ENCODE measurements at places on chromosomes 12 and 14.

GRCh38 chr12:52837413-52837741 is 3.3 kb upstream of the KRT79 start:
- DNase-seq: peak; percentile 83

GRCh38 chr14:85060121-85060520 is 469.8 kb upstream of the FLRT2 start:
- no peak for DNase-seq

GRCh38 chr14:71625891-71626701 is 306.1 kb upstream of the RGS6 start:
- DNase-seq: no peak

- peak; percentile 98 for DNase-seq
Observed at GRCh38 chr14:55448141-55448614, 7.8 kb upstream of the TBPL2 start.

DNA sequence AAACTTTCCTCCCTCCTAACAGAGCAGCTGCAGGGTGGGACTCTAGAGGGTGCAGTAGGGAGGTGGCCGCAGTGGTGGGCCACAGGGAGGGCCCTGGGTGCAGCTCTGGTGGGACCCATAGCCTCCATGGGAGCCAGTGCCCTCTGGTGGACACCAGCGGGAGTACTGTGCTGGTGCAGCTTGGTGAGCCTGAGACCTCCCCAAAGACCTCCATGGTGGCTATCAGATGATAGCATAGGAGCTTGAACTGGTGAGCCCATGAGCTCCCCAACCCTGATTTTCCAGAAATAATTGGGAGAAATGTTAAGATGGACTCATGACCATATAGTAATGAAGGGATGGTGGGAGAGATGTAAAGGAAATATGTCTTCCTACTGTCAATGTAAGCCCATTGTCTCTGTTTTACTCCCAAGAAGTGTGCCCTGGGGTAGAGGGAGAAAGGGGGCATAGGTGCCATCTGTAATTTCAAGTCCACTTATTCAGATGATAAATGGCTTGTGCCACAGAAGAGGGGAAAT is 98.7 kb downstream of the GAS2L3 start:
- DNase-seq: peak; percentile 30

GRCh38 chr12:3717283-3717898 is 35.5 kb downstream of the CRACR2A start:
- DNase-seq: no peak

- no peak for DNase-seq
Observed at GRCh38 chr12:47578836-47579235, 127.0 kb downstream of the RPAP3 start.

GRCh38 chr12:53217051-53217930 is 10.2 kb upstream of the ITGB7 start:
- peak; percentile 47 for DNase-seq

GRCh38 chr14:68133856-68134255 is 314.3 kb downstream of the RAD51B start:
- DNase-seq: no peak

DNA sequence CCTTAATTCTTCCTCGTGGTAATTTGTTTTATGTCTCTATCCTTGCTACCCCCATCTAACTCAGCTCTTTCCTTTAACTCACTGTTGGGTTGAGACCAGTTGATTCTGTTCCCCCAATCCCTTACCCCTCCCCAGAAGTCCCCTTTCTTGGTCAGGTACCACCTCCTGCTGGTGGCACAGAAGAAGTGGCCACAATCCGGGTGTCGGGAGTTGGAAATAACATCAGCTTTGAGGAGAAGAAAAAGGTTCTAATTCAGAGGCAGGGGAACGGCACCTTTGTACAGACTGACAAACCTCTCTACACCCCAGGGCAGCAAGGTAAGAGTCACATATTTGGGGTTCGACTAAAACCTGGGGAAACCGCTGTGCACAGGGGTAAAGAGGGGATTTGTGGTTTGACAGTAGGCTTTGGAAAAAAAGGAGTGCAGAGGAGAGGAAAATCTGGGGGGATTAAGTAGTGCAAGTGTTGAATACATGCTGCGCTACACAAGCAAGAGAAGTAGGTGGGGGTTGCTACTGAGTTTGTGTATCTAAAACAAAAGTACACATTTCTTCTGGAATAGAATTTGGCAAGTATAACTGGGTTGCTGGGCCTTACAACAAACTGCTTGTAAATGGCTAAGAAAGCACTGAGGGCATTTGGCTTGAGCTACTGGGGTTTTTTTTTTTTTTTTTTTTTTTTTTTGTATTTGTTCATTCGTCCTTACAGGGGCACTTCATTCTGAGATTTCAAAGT is 1.3 kb downstream of the A2ML1 start:
- peak; percentile 10 for DNase-seq

DNA sequence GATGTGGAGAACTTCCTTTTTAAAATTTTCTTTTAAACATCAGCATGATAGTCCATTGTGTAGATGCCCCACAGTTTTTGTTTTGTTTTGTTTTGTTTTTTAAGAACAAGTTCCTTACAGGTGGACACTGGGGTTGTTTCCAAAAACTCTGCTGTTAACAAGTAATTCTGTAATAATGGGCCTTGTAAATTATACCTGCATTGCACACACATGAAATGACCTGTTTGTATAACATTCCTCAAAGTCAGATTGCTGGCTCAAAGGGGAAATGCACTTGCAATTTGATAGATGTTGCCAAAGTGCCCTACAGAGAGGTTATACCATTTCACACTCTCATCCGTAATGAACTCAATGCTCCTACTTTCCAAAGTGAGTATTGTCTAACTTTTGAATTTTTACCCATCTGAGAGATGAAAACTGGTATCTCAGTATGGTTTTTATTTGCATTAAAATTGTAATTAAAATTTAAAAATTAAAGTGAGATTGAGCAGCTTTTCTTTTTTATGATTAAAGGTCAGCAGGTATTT is 89.2 kb downstream of the SPPL3 start:
- DNase-seq: no peak

DNA sequence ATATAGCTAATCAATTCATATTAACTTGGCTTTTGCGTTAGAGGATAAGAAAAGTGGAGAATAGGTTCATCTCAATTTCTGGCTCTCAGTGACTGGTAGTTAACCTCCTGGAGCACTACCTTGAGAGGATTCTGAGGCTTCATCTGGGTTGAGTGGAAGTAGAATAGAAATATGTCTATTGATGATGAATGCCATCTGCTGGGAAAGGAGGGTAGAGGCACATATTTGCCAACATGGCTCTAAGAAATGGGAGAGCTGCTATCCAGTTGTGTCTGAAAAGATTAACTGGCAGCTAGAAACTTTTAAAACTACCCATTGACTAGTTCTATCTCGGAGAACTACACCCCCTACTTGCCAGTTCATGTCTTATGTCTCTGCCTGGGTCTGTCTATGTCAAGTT is 530.1 kb downstream of the NRXN3 start:
- DNase-seq: peak; percentile 1

DNA sequence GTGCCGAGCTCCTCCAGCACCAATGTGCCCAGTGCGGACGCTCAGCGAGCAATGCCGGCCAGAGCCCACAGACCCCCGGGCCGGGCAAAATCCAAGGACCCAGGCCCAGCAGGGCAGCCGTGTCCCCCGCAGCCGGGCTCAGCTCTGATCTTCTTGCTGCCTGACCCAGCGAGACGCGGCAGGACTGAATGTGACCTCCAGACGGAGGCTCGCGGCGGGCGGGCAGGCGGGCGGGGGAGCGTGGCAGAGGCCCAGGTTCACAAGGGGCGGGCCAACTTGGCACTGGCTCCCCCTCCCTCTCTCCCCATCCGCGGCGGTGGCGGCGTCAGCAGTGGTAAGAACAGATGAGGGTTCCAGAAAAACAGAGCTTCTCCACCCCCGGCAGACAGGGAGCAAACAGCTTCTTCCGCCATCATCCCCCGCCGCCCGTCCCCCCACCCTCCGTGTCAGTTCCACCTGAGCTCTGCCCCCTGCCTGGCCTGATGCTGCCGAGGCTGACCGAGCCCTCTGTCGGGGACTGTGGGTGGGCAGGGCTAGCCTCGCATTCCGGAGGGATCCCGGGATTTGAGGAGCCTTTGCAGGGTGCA is 94.3 kb downstream of the RFLNA start:
- peak; percentile 84 for DNase-seq

DNA sequence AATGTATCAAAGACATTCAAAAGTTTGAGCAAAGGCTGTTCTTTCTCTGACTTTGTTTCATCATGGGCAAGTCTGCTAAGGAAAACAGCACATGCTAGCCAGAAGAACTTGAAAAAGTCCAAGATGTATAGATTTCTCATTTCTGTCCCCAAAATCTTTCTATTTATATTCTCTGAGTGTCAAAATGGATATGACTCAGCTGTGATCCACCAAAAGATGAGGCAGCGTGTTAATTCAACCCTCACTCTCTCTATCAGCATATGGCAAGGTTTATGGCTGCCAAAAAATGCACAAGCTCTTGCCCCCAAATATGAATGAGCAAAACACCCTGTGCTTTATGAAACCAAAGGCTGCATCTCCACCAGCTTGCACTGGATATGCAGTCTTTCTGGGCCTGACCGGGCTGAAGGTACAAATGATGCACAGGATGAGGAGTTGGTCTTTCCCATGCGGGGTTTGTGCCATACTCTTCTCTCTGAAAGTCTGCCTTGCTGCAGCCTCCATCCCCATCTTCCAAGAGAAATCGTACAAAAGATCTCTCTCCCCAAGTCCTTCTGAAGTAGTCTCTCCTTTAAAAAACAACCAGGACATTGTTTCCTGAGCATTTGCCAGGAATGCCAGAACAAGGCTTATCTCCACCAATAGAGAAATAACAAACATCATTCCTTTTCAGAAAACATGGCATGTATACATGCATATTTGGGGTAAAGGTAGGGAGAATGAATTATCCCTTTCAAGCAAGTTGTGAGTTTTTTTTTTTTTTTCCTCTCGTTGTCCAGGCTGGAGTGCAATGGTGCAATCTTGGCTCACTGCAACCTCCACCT is 203.4 kb downstream of the TMX1 start:
- peak; percentile 71 for DNase-seq

- DNase-seq: peak; percentile 50
Observed at GRCh38 chr12:3200032-3200617, 122.9 kb downstream of the TSPAN9 start.

DNA sequence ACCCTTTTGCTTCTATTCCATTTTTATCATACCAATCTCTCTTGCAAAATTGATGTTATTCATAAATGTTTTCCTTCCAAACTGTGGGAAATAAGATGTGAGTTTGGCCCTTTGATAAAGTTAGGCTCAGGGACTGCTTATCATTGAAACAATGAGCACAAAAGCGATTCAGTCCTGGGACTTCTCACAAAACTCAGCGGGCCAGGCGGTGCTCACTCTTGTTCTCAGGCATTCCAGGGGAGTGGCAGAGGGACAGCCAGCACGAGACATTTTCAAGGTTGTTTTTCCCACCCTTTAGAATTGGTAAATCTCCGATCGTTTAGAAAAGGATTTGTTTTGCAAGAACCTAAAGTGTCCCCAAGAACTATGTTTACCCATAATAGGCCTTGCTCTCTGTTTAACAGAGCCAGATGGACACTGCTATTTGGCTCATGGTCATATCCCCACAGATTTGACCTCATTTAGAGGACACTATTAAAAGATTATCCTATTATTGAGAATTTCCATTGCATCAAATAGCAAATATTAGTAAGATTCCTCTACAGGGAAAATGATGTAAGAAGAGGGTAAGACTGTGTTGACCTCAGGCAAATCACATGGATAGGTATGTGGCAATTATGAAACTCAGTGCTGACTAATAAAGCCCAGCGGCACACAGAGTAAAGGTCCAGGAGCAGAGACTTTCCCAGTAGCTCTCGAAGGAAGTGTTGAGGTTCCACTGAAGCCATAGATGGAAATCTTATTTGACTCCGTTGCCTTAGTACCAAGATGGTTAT is 102.7 kb upstream of the USP44 start:
- DNase-seq: peak; percentile 94

DNA sequence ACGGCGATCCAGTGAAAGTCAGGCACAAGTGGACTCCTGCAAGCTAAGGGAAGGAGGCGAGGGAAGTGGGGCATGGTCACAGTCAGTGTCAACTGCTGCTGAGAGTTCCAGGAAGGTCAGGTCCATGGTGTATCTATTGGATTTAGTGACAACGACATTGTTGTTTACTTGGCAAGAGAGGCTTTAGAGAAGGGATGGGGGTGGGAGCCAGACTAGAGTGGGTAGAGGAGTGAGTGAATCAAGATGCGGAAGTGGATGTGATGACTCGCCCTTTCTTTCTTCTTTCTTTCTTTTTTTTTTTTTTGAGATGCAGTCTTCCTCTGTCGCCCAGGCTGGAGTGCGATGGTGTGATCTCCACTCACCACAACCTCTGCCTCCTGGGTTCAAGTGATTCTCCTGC is 12.5 kb downstream of the P2RX7 start:
- DNase-seq: peak; percentile 3

DNA sequence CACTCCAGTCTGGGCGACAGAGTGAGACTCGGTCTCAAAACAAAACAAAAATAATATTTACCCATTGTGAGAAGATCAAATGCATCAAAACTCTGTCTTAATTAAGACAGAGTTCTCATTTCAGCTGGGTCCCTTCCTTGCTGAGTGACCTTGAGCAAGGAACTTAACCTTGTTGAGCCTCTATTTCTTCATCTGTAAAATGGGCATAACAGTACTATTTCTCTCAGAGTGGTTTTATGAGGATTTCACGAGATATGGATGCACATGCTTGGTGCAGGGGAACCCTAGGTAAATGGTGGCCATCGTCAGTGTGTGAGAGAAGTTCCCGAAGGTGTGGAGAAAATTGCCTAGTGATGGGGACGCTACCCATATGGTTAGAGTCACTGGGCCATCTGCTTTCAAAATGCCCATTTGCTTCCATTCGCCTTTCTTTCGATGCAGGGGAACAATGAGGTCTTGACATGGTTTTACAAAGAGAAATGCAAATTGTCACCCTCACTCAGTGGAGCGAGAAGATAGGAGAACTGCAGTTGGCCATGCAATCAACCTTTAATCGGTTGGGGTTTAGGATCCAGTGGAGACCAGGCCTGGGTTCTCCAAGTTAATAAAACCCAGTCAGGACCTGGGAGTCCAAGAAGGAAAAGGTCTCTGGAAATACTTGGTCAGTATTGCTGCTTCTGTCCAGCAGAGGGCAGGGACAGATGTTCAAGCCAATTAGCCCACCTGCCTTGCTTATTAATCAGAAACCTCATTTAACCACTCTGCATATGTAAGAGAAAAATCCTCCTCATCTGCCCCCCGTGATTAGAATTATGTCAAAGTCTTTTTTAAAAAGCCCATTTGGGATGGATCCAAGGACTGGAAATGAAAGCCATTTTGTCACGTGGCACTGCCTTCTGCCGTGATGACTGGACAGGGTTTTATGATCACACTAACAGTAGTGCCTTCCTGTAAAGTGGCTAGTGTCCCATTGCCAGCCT is 37.2 kb downstream of the CFAP251 start:
- DNase-seq: peak; percentile 25

- no peak for DNase-seq
Observed at GRCh38 chr14:44982594-44982993, 20.6 kb downstream of the TOGARAM1 start.

GRCh38 chr12:570435-570920 is 92.8 kb downstream of the NINJ2 start:
- peak; percentile 90 for DNase-seq

Data from EL (cell line).